A549 treated with RU486 at 1 μM for 4 hours (cell line): ENCODE measurements at places on chromosomes 3 and 15. TPM values are rescaled to one million over a fixed set of nuclear protein-coding genes. Genes with fewer than 3 reads are reported as not detected.

SIDT1 gene
- 0.37 to 0.96 TPM (median 0.60 TPM) in 5 replicates for total RNA-seq

TICRR gene
- total RNA-seq: 10.8 to 14.5 TPM (median 13.7 TPM) in 5 replicates

GP5 gene
- total RNA-seq: 0.03 TPM in 1 of 5 replicates, not detected in the others

ATP13A4 gene
- total RNA-seq: not detected in 5 replicates

ETV5 gene
- total RNA-seq: 27.0 to 32.9 TPM (median 30.3 TPM) in 5 replicates

GASK1A gene
- total RNA-seq: not detected in 5 replicates

C3orf18 gene
- total RNA-seq: 2.0 to 2.9 TPM (median 2.5 TPM) in 5 replicates

SH2D7 gene
- total RNA-seq: not detected in 5 replicates
